Hippocampal formation (tissue), 2 donors: ENCODE measurements at places on chromosomes 16 and 17.

- DNase-seq, result no peak
Observed at GRCh38 chr17:2172999-2173398, 118.1 kb downstream of the HIC1 start.

DNA sequence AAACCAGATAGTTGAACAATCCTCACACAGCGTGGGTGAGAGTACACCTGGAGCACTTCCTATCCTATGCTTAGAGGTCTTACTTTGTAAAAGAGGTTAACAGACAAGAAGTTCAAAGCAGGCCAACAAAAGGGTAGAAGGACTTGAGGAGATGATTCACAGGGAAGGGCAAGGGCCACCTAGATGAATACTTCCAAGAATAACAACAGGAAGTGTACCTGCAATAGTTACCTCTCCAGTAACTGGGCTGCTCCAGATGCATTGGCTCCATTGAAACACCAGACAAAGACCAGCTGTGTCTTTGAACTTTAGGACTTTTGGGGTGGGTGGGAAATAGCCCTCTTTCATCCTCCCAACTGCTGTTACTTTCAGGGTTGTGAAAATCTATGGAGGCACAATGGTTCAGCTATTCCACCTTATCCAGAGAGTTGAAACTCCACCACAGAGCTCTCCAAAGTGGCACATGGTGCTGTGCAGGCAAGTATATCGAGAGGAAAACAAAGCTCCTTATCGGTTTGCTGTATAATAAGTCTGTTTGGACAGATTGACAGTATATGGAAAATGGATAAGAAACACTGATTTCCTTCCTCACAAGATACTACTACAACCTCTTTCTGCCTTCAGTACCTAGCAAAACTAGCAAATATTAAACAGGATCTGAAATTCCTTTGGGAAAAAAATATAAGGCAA is 22.7 kb downstream of the RNF43 start:
- no peak for DNase-seq

DNA sequence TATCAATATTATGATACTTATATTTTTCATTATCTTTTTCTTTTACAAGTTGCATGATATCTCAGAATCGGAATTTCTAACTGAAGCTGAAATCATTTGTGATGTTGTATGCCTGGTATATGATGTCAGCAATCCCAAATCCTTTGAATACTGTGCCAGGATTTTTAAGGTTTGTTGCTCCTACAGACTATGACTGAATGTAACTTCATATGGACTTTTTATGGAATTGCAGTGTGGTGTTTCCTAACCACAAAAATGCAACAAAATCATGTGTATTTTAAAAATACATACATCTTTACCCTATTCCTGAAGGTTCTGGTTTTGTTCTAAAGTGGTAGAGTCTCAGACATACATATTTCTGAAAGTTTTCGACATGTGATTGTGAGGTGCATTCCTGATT is 58.8 kb upstream of the RHBDL3 start:
- DNase-seq, result no peak

GRCh38 chr16:83996481-83997252 is 28.6 kb downstream of the NECAB2 start:
- DNase-seq, result no peak
